ENCODE measurements at places on chromosomes 1 and 21. TPM values are rescaled to one million over a fixed set of nuclear protein-coding genes. Genes with fewer than 3 reads are reported as not detected.

The SFPQ gene
- 275 TPM for total RNA-seq

The LRRC53 gene
- not detected for total RNA-seq

The LEFTY1 gene
- total RNA-seq = not detected

The ADCY10 gene
- total RNA-seq = not detected

The ARMH1 gene
- 141 TPM for total RNA-seq

The MRPL20 gene
- total RNA-seq = 122 TPM

The CRYAA gene
- total RNA-seq = not detected

The MROH7 gene
- total RNA-seq = 0.05 TPM

The AMY2A gene
- not detected for total RNA-seq

The MTX1 gene
- total RNA-seq = 45.2 TPM

The EPHB2 gene
- 0.07 TPM for total RNA-seq

The SLC27A3 gene
- 7.8 TPM for total RNA-seq

The DEGS1 gene
- total RNA-seq = 27.9 TPM

The KCNK1 gene
- 5.2 TPM for total RNA-seq

The GPR137B gene
- total RNA-seq = 5.6 TPM

The OR2L13 gene
- total RNA-seq = not detected

The TFF3 gene
- total RNA-seq = not detected

The SMPDL3B gene
- 0.36 TPM for total RNA-seq

The PDE4B gene
- total RNA-seq = 34.7 TPM

The NUF2 gene
- total RNA-seq = 67.4 TPM

The TNFSF4 gene
- total RNA-seq = 0.58 TPM
